NCI-H1436 (cell line): ENCODE measurements at places on chromosomes 3 and 15.

GRCh38 chr15:45185903-45186770 lies 1.6 kb downstream of the SHF start:
- no peak for DNase-seq

DNA sequence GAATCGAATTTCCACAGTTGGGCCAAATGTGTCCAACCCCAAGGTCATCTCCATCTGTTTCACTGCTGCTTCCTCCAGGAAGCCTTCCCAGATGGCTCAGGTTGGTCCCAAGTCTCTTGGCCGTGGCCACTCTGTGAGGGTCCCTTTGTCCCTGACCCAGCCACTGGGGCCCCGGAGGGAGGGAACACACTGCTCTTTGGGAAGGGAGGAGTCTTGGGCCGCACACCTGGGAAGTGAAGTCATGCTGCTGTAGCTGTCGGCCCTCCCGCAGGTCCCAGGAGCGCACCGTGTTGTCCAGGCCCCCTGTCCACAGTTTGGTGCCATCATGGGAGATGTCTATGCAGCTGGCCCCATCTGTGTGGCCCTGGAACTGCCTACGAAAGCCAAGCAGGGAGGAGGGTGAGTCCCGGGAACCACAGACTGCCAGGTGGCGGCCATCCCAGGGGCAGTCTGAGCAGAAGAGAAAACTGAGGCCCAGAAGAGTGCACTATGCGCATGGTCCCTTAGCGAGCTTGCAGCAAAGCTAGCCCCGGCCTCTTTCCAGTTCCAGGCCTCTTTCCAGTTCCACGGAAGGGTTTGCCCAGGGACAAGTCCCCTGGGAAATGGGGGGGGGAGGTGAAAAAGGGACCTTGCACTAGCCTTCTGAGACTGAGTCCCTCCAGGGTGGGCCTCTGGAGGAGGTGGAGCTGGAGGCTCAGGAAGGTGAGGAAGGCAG lies 44.6 kb downstream of the TLE3 start:
- no peak for DNase-seq

GRCh38 chr3:14358426-14359211 lies 43.8 kb upstream of the SLC6A6 start:
- no peak for DNase-seq

- no peak for DNase-seq
These were observed 238.3 kb downstream of the CDIN1 start for GRCh38 chr15:36817776-36818175.

GRCh38 chr15:96293441-96293840 lies 37.1 kb upstream of the NR2F2 start:
- DNase-seq, result no peak

DNA sequence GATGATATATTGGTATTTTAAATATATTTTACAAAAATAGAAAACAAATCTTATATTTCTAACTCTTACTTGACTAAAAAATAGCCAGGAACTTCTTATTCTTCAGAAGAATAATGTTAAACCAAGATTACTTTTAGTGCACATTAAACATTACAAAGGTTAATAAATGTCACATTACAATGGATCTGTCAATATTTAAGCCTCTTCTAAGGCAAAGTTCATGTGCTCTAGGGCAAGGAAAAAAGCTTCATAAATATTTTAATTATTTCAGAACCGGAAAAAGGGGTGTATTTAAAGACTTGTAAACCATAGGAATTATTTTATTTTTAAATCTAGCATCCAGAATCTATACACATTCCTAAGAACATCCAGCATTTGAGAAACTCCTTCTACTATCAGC lies 166.9 kb upstream of the ROBO2 start:
- DNase-seq, result no peak
